ENCODE measurements at places on chromosomes 1 and 21. TPM values are rescaled to one million over a fixed set of nuclear protein-coding genes. Genes with fewer than 3 reads are reported as not detected.

EDN2 gene
- 0.66 TPM for total RNA-seq

LMX1A gene
- total RNA-seq, result 4.4 TPM

WNT4 gene
- total RNA-seq, result 35.0 TPM

ZNF683 gene
- total RNA-seq, result not detected

CD1E gene
- 0.10 TPM for total RNA-seq

PTGER3 gene
- total RNA-seq, result 54.3 TPM

XCL2 gene
- 0.33 TPM for total RNA-seq

OLFML3 gene
- 343 TPM for total RNA-seq

- no peak for DNase-seq
- no peaks in the 10 kb centered on the region for H3K27me3 ChIP-seq
- no peak overlapping the region for H3K4me3 ChIP-seq
- H3K36me3 ChIP-seq, result no peaks in the 10 kb centered on the region
- no peak overlapping the region for H3K27ac ChIP-seq
Observed at GRCh38 chr1:100584761-100585745, 47.1 kb downstream of the GPR88 start.

DNA sequence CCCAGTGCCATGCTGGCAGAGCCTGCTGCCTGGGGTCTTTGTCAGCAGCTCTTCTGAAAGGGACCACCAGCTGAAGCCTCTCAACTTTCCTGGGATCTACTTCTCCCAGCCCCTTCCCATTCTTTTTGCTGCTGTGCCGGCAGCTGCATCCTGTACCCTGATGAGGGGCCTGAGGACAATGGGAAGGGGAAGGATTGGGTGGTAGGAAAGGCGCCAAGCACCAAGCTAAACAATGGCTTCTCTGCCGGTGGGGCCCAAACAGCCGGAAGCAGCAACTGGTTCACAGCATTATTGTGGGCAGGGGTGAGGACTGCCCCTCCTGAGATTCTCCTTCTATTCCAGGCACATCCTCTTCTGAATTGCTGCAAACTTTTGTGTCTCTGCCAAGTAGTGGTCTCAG is 5.0 kb upstream of the EFCAB14 start:
- no peak for DNase-seq
- H3K4me1 ChIP-seq, result peaks cover 9% of the 10 kb centered on the region

DNA sequence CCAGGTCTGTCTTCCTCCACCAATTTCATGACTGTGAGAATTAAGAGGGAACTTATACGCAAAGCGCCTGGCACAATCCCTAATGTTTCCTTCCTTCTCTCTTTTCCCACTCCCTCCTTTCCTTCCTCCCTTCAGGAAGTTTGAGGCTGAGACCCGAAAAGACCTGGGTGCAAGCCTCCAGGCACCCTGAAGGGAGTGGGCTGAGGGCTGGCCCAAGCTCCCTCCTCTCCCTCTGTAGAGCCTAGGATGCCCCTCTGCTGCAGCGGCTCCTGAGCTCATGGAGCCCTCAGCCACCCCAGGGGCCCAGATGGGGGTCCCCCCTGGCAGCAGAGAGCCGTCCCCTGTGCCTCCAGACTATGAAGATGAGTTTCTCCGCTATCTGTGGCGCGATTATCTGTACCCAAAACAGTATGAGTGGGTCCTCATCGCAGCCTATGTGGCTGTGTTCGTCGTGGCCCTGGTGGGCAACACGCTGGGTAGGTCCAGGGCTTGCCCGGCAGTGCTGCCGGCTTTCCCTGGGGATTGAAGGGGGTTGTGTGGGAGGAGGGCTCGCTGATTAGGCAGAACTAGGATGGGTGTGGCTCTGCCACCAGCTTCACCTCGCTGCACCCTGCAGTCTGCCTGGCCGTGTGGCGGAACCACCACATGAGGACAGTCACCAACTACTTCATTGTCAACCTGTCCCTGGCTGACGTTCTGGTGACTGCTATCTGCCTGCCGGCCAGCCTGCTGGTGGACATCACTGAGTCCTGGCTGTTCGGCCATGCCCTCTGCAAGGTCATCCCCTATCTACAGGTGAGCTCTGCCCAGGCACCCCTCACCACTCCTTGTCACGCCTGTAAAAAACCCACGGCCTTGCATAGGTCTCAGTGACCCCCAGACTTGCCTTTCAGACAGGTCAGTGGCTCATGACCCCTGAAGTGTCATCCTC is 1.7 kb downstream of the HCRTR1 start:
- no peak for DNase-seq
- peaks cover 4% of the 10 kb centered on the region for H3K36me3 ChIP-seq
- H3K27me3 ChIP-seq, result peaks cover 11% of the 10 kb centered on the region

GRCh38 chr1:56572334-56573050 is 6.9 kb downstream of the PLPP3 start:
- H3K27ac ChIP-seq, result peak overlapping the region; percentile 26
- DNase-seq, result no peak

- H3K27me3 ChIP-seq, result no peaks in the 10 kb centered on the region
- no peak overlapping the region for H3K4me3 ChIP-seq
- no peak overlapping the region for H3K27ac ChIP-seq
- no peaks in the 10 kb centered on the region for H3K36me3 ChIP-seq
Observed at GRCh38 chr21:25456672-25457071, 150.6 kb downstream of the MRPL39 start.

DNA sequence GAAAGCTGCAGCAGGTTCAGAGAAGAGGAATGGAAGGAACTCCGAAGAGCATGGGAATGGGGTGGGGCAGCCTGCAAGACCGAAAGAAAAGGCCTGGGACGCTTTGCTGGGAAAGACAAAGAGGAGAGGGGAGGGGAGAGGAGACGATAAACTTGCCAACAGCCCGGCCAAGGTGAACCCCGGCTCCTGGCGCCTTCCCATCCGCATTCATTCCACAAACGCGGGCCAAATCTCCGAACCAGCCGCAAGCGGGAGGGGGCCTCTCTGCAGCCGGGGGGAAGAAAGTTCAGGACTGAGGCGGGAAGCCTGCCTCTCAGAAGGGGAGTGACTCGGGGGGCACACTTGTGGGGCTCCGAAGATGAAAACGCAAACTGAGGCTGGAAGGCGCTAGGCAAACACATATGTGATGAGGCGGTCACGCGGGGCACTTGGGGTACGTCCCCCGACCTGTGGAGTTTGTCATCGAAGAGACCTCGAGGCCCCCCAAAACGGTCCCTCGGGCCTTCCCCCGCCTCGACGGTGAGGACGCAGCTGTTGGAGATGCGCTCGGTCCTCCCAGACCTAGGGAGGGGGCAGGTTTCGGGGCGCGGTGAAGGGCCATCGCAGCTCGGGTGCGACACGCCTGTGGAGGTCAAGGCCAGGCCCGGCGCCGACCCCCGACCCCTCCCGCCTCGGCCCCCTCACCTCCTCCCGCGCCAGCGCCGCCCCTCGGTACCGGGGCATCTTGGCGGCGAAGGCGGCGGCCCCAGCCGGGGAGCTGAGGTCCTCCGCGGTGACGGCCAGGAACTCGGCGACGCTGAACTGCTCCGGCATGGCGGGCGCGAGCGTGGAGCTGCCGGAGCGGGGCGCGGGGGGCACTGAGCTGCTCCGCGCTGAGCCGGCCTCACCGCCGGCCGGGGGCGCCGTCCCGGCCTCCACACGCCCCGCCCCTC is at the start of gene ASAP3:
Gene ASAP3, minus strand, starts transcription at position 859 of the 932 bp plus-strand sequence. Its CDS starts 46 bp downstream, at position 813.
- peak; percentile 73 for DNase-seq
- H3K27me3 ChIP-seq, result peaks cover 3% of the 10 kb centered on the region
- peak within 1 kb of the TSS; percentile 73 for H3K4me3 ChIP-seq
- H3K4me1 ChIP-seq, result peaks cover 33% of the 10 kb centered on the region
- peak within 1 kb of the TSS; percentile 89 for H3K27ac ChIP-seq

GRCh38 chr1:156368157-156368658 is 803 bp upstream of the RHBG start:
- no peaks in the 10 kb centered on the region for H3K36me3 ChIP-seq
- DNase-seq, result no peak
- H3K4me3 ChIP-seq, result no peak overlapping the region
- H3K27ac ChIP-seq, result no peak overlapping the region
- H3K27me3 ChIP-seq, result peaks cover 10% of the 10 kb centered on the region

- H3K4me1 ChIP-seq, result no peaks in the 10 kb centered on the region
- H3K27ac ChIP-seq, result no peak overlapping the region
- no peaks in the 10 kb centered on the region for H3K36me3 ChIP-seq
- no peak for DNase-seq
- no peaks in the 10 kb centered on the region for H3K27me3 ChIP-seq
Observed at GRCh38 chr1:210787800-210788199, 346.1 kb downstream of the KCNH1 start.

DNA sequence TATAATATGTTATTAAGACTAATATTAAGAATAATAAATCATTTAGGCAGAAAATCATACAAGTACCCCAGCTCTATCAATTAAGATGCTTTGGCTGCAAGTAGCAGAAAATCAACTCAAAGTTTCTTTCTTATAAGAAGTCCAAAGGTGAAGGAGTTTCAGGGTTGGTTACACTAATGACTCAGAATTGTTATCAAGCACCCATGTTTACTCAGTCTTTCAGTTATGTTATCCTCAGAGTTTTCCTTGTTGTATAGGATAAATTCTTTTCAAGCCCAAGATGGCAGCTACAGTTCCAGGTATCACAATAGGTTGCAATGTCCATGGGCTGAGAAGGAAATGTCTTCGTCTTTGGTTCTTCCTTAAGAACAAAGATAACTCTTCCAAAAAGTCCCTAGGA is 163.6 kb downstream of the TNFSF18 start:
- no peak overlapping the region for H3K27ac ChIP-seq
- no peak overlapping the region for H3K4me3 ChIP-seq
- no peaks in the 10 kb centered on the region for H3K27me3 ChIP-seq
- no peak for DNase-seq
- no peaks in the 10 kb centered on the region for H3K36me3 ChIP-seq

- DNase-seq, result no peak
- H3K27ac ChIP-seq, result no peak overlapping the region
- H3K4me3 ChIP-seq, result no peak overlapping the region
- no peaks in the 10 kb centered on the region for H3K27me3 ChIP-seq
- H3K36me3 ChIP-seq, result peaks cover 72% of the 10 kb centered on the region
- H3K4me1 ChIP-seq, result peaks cover 56% of the 10 kb centered on the region
Observed at GRCh38 chr1:201716742-201717135, 112.2 kb upstream of the IPO9 start.

DNA sequence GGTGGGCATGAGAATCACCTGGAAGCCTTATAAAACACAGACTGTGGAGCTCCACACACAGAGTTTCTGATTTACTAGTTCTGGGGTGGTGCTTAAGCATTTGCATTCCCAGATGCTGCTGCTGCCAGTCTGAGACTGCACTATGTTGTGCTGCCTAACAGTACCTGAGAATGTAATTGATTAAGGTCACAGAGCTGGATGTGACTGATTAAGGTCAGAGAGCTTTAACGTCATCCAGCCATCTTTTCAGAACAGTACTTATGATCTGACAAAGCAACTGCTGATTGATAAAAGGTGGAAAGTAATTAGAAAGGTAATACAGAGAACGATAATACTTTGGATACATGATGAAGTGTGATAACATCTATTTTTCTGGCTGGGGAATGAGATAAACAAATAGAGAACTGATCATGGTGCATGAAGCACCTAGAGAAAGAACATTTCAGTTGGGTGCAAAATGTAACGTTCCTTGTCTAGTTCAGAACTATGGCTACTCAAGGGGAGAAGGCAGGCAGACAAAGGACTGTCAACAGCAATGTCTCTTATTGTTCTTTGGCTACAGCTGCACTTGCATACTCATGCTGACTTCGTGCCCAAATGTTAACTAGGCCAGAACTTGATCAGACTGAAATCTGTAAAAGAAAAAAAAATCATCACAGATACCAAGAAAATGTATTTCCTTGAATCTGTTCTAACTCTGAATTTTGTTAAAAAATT is 3.7 kb upstream of the UCK2 start:
- H3K27ac ChIP-seq, result no peak overlapping the region
- no peak for DNase-seq
- no peaks in the 10 kb centered on the region for H3K27me3 ChIP-seq
- H3K36me3 ChIP-seq, result no peaks in the 10 kb centered on the region
- H3K4me3 ChIP-seq, result no peak overlapping the region
- H3K4me1 ChIP-seq, result peaks cover 6% of the 10 kb centered on the region

DNA sequence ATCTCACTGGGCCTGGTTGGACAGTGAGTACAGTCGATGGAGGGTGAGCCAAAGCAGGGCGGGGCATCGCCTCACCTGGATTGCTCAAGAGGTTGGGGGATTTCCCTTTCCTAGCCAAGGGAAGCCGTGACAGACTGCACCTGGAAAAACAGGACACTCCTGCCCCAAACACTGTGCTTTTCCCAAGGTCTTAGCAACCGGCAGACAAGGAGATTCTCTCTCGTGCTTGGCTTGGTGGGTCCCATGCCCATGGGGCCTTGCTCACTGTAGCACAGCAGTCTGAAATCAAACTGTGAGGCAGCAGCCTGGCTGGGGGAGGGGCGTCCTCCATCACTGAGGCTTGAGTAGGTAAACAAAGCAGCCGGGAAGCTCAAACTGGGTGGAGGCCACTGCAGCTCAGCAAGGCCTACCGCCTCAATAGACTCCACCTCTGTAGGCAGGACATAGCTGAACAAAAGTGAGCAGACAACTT is 11.3 kb downstream of the C1orf105 start:
- no peak overlapping the region for H3K27ac ChIP-seq
- no peak overlapping the region for H3K4me3 ChIP-seq
- H3K27me3 ChIP-seq, result no peaks in the 10 kb centered on the region
- no peak for DNase-seq
- H3K4me1 ChIP-seq, result no peaks in the 10 kb centered on the region

DNA sequence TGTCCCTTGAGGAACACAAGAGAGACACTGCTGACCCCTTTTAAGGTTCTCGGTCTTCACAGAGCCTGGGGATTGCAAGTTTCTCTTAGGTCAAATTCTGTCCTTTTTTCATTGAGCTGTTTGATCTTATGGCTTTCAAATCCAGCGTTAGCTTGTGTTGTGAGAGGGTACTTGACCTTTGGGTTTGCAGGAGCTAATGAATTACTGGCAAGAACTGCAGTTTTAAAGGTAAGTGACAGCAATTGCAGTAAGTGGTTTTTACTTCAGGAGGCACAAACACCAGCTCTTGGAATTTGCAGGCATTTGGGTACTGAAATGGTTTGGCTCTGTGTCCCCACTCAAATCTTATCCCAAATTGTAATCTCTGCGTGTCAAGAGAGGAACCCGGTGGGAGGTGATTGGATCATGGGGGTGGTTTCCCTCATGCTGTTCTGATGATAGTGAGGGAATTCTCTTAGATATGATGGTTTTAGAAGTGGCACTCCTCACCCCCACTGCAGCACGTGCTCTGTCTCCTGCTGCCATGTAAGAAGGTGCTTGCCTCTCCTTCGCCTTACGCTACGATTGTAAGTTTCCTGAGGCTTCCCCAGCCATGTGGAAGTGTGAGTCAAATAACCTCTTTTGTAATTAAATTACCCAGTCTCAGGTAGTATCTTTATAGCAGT is 134.5 kb upstream of the LYPLAL1 start:
- DNase-seq, result no peak
- no peak overlapping the region for H3K27ac ChIP-seq
- no peak overlapping the region for H3K4me3 ChIP-seq
- no peaks in the 10 kb centered on the region for H3K27me3 ChIP-seq
- H3K36me3 ChIP-seq, result no peaks in the 10 kb centered on the region

DNA sequence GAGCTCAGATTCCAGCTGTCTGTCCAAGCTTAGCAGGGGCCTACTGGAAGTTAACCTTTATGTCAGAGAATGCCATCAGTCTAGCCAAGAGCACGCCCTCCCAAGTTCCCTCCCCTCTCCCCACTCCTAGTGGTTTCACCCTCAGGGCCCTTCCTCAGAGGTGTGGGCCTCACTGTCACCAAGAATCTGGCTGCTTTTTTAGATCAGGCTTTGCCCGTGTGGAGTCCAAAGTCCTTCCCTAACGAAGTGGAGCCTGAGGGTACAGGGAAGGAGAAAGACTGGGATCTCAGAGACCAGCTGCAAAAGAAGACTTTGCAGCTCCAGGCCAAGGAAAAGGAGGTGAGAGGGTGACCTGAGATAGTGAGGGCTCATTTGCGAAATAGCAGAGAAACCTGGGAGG is 4.1 kb downstream of the C1orf74 start:
- H3K27me3 ChIP-seq, result no peaks in the 10 kb centered on the region
- DNase-seq, result no peak
- peaks cover 11% of the 10 kb centered on the region for H3K4me1 ChIP-seq
- no peak overlapping the region for H3K4me3 ChIP-seq
